ENCODE measurements at places on chromosomes 11 and 22.

DNA sequence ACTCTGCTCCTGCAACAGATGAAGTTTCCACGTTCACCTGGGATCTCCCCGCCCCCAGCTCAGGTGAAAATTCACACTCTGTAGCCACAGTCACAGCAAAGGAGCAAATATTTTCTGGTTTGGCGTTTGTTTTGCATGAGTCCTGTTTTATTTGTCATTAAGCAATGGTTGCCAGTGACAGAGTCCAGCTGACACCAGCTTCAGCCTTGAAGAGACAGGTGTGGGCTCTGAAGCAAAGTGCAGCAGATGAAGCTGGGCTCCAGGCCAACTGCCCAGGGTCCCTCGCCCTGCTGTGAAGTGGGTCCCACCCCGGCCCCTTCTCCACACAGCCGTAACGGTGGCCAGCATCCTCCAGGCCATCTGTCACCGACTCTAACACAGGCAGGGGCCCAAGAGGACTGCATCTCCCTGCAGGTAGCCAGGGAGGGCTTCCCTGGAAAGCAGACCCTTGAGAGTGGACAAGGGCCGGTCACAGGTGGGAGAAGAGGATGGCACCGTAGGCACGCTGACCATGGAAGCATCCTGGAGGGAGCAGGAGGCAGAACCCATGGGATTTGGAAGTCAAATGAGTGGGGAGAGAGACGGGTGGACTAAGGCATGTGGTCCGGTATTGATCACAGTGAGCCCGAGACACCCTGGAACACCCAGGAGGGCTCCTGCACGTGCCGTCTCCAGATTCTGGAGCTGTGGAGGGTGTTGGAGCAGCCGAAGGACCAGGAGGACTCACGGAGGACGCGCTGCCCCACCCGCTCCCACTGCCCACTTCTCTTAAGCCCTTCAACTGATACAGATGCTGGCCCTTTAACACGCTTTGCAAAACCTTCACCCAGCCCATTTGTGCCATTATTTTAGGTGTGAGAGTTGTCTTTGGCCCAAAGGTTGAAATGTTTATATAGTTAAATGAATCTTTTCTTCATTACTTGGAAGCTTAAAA, 294.5 kb downstream of the BRD1 start:
- no peak for DNase-seq

- DNase-seq = no peak
Observed at GRCh38 chr11:100984668-100985067, 144.9 kb downstream of the PGR start.

DNA sequence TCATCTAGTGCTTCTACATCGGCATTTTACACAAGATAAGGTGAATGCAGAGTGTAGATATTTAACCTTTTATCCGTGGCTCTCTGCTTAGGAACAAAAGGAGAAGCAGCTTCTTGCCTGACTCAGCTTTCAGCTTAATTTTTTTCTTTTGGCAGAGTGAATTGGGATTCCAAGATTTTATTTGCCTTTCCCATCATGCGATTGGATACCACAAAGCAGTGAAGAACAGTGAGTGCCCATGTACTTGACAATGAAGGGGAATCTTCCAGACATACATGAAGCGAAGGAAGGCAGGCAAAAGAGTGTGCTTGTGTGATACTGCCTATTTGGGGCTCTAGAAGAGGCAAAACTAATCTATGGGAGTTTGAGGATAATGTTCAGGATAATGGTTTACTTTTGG, 17.0 kb upstream of the CHKA start:
- DNase-seq = no peak

GRCh38 chr11:62902932-62903331, 18.2 kb downstream of the CHRM1 start:
- no peak for DNase-seq

DNA sequence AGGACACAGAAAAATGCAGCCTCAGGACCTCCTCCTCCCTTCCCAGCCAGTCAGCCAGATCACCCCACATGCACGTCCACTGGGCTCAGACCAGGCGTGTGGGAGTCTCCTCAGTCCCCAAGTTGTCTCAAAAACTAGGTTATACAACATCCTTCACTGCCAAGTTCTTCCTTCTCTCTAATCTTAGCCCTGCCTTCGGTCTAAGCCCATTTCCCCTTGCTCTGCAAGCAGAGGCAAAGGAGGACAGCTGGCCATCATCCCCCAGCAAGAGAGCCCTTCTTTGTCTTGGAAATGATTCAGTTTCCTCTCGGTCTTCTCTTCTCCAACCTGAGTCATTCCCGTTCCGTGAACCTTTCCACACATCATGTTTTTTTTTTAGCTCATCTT, 14.0 kb upstream of the NRGN start:
- DNase-seq = no peak

GRCh38 chr11:110988671-110989070, 256.9 kb upstream of the POU2AF2 start:
- no peak for DNase-seq

GRCh38 chr11:118530180-118530682, 761 bp upstream of the TMEM25 start:
- DNase-seq = no peak

- no peak for DNase-seq
Observed at GRCh38 chr11:57639321-57640067, 10.2 kb downstream of the YPEL4 start.
